ENCODE measurements at places on chromosomes 6 and 20.

DNA sequence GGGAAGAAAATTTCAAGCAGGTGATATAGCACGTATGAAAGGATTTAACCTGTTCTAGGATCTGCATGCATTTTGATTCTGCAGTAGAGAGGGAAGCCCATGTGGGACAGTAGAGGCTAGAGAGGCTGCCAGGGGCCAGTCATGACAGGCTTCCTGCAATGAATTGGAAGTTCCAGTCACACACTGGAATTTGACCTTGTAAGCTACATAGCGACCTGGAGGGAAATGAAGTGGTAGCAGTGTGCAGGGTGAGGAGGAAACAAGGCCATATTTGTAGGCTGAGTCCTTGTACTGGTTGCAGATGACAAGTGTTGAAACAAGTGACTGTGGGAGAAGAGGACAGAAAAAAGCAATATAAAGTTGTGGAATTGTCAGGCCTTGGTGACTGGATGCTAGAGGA, 58.6 kb upstream of the OLIG3 start:
- DNase-seq: no peak

GRCh38 chr20:32796981-32797451, 22.7 kb upstream of the MAPRE1 start:
- DNase-seq: no peak

GRCh38 chr6:31568537-31568961, 3.5 kb upstream of the LTA start:
- no peak for DNase-seq

DNA sequence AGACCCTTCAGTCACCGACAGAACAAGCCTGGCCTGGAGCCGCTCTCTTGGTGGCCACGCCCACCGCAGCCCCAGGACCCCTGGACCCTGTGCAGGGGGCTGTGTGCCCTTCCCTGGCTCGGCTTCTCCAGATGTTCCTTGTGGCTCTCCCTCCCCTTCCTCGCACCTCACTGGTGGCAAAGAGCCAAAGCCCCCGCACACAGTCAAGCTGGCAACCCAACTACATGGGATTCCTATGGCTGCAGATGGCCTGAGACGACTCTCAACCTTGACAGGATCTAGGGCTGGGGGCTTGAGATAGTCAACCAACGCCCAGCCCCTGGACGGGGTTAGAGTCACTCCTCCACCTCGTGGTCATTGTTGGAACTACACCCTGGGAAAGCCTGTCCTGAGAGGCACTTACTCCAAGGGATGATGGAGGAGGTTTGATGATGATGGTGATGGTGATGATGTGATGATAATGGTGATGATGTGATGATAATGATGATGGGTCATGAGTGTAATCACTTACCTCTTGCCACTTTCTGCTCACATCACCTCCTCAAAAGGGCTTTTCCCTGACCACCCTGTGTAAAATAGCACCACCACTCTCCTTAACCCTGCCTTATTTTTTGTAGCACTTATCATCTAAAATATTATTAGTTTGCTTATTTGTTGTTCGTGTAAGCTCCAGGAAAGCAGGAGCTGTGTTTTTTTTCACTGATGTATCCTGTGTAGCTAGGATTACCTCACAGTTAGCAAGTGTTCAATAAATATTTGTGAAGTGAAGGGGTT, 278.4 kb downstream of the LRFN2 start:
- DNase-seq: peak; percentile 87

- no peak for DNase-seq
Measured at GRCh38 chr20:3924304-3925112, 35.3 kb downstream of the PANK2 start.

- no peak for DNase-seq
Measured at GRCh38 chr6:32790306-32790705, 26.5 kb downstream of the HLA-DOB start.

DNA sequence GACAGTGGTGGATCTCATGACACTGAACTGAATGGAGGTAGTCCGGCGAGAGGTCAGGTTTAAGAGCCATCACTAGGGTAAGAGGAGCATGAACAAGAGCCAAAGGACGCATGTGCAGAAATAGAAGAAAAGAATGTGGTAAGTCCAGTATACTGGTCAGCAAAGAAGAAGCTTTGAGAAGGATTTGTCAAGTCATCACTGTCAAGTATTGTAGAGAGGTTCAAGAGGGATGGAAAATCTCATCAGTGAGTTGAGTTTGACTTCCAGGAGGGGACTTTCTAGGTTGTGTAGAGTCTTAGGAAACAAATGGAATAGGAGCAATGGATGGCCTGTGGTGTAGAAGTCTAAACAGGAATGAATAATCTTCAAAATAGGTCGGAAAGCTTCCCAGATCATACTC, 161.8 kb downstream of the BTBD3 start:
- DNase-seq: no peak

GRCh38 chr20:59117526-59117925, 46.1 kb upstream of the ZNF831 start:
- no peak for DNase-seq

DNA sequence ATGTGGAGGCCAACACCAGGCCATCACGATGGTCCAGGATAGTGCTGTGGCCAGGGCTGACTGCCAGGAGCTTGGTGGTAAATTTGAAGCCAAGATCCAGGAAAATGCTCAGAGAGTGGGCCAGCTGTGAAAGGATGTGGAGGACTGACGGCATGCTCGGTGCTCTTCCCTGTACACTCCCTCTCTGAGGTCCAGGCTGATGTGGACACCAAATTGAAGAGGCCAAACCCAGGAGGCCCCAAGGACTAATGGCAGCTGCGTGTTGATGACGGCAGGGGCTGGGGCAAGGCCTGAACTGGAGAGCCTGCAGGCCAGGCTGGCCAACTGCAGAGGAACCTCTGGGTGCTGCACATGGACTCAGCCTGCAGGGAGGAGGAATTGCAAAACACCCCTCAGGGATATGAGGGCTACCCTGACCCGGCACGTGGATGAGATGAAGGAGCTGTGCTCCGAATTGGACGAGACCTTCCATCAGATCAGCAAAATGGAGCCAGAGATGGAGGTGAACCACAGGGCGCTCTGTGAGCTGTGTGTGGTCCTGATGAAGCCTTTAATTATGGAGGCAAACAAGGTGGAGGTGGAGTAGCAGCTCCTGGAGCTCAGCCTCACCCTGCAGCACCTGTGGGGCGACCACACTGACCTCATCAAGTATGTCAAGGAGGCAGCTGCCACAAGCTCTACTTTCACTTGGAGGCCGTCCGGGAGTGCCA, 6.9 kb upstream of the RAET1E start:
- DNase-seq: no peak

DNA sequence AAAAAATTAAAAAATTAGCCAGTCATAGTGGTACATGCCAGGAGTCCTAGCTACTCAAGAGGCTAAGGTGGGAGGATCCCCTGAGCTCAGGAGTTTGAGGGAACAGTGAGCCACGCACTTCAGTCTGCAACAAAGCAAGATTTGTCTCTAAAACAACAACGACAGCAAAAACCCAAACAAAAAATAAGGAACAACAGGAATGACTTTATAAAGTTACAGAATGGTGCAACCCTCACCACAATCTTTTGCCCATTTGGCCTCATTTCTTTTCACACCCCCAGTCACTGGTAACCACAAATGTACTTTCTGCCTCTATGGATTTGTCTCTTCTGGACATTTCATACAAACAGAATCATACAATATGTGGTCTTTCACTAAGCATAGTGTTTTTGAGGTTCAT, 16.7 kb upstream of the ZFAND3 start:
- DNase-seq: no peak

DNA sequence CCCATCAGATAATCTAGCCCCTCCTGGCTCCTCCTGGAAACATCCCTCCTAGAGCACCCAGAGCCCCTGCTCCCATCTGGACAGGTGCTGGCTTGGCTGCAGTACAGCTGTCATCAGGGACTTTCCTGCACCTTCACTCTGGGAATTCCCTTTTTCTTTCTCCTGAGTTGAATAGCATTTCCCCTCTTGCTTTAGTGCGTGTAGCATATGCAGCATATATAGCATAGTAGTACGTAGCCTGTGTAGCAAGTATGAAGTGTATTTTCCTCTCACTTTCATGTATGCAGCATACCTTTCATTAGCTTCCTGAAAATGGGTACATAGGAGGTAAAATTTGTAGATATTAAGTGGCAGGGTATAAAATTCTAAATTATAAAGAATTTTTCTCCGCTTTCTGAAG, 352.9 kb downstream of the ESR1 start:
- DNase-seq: no peak

DNA sequence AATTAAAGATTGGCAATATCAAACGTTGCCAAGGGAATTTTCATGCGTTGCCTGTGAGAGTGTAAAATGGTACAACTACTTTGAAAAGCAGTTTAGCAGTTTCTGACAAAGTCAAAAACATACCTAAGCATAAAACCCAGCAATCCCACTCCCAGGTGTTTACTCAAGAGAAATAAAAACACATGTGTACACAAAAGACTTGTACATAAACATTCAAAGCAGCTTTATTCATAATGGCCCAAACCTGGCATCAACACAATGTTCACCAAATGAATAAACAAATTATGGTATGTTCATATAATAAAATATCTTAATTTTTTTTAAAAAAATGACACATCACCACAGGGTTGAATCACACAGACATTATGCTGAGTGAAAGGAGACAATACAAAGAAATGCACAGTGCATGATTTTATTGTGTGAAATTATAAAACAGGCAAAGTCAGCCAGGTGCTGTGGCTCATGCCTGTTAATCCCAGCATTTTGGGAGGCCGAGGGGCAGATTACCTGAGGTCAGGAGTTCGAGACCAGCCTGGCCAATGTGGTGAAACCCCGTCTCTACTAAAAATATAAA, 240.4 kb upstream of the MARCKS start:
- DNase-seq: no peak

DNA sequence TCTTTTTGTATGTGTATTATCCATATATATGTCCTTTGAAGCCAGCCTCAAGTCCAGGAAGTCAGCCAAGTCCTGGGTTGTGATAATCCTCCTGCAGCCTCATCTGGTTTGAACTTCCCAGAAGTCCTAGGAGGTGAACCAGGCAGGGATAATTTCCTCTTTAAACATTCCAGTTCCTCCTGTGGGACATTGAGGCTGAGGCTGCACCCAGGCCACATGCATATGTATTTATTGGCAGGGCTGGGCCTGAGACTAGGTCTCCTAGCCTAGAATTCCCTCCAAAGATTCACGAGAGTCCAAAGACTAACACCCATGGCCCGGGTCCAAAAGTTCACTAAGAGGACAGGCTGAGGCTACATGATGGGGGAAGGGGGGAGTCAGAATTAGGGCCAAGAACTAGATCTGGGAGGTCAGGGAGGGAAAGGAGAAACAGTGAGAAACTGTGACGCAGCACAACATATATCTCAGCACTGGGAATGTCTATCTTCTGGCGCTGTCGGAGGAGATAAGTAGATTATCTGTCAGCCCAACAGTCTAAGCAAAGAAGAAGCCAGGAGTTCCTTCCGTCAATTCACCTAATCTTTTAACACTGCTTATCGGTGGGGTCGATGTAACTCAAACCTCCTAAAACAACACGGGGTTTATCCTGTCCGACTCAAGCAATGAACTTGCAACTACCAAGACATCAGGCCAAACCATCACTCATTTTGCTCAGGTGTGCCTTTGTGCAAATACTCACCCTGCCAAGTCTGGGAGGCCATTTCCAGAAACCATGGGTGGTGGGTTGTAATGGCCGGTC, 43.3 kb downstream of the SNX5 start:
- DNase-seq: no peak

- DNase-seq: no peak
Measured at GRCh38 chr6:56902641-56903464, 52.1 kb upstream of the BEND6 start.

DNA sequence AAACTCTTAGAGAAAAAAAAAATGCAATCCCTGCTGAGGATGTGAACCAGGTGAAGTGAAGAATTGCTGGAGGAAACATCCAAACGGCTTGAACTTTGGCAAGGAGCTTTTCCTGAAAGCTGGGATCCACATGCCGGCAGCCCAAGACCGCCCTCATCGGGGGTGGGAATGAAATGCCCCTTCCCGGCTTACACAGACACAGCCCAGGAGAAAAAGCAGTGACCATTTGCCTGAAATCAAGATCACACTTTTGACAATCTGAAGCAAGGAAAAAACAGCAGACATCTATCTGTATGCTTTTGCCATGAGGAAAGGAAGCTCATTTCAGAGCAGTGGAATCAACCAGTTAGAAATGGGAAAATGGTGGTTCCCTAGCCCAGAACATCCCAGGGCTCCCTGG, 254.5 kb downstream of the TAF4 start:
- no peak for DNase-seq

- no peak for DNase-seq
Measured at GRCh38 chr6:109008537-109009235, 86.0 kb downstream of the SESN1 start.

DNA sequence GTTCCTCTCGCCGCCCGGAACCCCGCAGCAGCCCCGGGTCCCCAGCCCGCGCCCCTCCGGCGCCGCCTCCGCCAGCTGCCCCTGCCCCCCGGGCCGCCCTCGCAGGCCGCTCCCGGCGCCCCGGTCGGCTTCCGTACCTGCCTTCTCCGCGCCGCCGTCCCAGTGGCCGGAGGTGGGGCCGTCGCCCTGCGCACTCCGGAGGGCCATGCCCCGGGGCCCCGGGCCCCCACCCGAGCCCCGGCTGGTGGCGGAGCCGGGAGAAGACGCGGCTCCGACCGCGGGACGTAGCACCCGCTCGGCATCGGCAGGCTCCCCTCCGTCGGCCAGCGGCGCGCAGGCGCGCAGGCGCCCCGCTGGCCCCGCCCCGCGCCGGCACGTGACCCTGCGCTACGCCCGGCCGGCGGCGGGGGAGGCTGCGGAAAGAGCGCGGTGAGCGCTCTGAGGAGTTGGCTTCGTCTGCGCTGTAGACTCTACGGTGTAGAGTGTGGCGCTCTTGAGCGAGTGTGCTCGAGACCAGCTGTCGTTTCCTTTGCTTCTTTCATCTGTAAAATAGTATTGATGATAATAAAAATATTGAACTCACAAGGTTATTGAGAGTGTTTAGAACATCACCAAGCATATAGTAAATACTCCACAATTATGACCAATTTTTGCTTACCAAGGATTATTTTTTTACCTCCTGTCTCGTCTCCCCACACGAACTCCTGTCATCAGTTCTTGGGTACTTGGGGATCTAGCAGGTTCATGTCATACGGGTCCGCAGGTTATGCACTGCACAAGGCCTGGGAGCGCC, at the start of gene TBC1D20:
Gene TBC1D20 (minus strand): TSS at position 335 of the 793 bp plus-strand sequence. CDS start 128 bp downstream, at position 207.
- DNase-seq: peak; percentile 55

DNA sequence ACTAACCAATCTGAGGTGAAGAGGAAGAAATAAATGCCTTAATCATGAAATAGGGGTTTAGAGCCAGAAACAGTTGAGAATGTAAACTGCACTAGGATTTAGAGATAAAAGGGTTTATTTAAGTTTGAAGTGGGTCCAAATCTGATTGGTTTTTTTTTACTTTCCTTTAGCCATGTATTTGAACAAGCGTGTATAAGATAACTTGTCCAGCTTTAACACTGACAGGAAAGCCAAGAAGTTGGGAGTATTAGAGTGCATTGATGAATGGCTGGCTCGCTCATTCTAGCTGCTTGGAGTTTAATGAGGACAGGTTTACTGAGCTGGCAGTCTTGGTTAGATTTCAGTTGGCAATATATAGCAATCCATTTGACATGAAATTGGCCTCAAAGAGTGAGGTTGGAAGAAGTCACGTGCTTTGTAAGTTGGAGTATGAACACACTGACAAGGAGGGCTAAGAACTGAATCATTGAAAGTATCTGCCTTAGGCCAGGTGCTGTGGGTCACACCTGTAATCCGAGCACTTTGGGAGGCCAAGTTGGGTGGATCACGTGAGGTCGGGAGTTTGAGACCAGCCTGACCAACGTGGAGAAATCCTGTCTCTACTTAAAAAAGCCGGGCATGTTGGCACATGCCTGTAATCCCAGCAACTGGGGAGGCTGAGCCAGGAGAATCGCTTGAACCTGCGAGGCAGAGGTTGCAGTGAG, 13.7 kb downstream of the SRSF3 start:
- DNase-seq: no peak

GRCh38 chr6:118223316-118223715, 316.3 kb downstream of the SLC35F1 start:
- DNase-seq: no peak

Data from iPS DF 6.9 (cell line).